Head of caudate nucleus (tissue), 42 donors: ENCODE measurements at places on chromosomes 2 and 18.

- DNase-seq: no peak
Observed at GRCh38 chr2:110748489-110748867, 16.1 kb downstream of the ACOXL start.

GRCh38 chr18:22164337-22165048 is 4.9 kb upstream of the GATA6 start:
- DNase-seq: no peak

GRCh38 chr18:28594034-28594433 is 417.1 kb upstream of the CDH2 start:
- no peak for DNase-seq

- DNase-seq: no peak
Observed at GRCh38 chr2:175734686-175735085, 267.4 kb downstream of the LNPK start.

- DNase-seq: no peak
Observed at GRCh38 chr2:64768491-64769005, 114.8 kb upstream of the SERTAD2 start.
